Thyroid gland (tissue), 4 donors: ENCODE measurements at places on chromosomes 3 and 15. TPM values are rescaled to one million over a fixed set of nuclear protein-coding genes. Genes with fewer than 3 reads are reported as not detected.

- DNase-seq = no peak
Observed at GRCh38 chr3:110384601-110385000, 687.0 kb upstream of the NECTIN3 start.

GRCh38 chr3:23028294-23028693, 174.8 kb upstream of the UBE2E2 start:
- no peak for DNase-seq

DNA sequence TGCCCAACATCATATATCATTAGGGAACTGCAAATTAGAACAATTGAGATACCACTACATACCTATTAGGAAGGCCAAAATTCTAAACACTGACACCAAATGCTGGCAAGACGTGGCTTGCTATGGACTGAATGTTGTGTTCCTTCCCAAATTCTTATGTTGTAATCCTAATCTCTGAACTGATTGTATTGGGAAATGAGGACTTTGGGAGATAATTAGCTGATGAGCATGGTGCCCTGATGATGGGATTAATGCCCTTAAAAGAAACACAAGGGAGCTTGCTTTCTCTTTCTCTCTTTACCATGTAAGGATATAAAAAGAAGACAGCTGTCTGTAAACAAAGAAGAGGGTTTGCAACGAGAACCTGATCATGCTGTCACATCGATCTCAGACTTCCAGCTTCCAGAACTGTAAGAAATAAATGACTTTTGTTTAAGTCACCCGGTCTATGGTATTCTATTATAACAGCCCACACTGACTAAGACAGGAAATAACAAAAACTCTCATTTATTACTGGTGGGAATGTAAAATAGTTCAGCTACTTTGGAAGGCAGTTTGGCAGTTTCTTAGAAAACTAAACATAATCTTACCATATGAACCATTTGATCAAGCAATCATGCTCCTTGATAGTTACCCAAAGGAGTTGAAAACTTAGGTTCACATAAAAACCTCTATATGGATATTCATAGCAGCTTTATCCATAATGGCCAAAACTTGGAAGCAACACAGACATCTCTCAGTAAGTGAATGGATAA, 458.3 kb upstream of the CBLB start:
- no peak for DNase-seq

GRCh38 chr3:124812291-124813265, 74.6 kb downstream of the ITGB5 start:
- peak; percentile 94 for DNase-seq

DNA sequence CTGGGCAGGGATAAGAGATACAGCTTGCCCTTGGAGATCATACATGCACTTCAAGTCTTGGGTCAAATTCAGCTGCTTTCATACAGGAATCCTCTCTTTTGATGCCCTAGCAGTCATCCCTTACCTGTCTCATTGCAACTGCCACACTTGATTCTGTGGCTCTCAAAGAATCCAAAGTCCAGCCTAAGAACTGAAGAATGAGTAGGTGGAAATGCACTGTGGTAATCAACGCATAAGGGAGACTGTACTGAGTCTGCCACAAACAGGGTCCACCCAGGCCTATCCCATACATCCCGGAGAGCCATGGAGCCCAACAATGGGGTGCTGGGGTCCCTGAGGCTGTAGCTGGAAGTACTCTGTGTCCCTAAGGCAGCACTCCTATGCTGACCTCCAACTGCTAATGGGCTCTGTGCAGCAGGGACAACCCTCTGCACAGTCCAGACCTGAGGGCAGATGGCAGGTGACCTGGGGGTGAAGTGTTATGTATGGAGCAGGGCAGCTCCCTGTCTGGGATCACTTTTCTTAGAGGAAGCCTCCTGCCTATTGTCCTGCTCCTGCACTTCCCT, 1.7 kb upstream of the VPS18 start:
- DNase-seq = no peak

DNA sequence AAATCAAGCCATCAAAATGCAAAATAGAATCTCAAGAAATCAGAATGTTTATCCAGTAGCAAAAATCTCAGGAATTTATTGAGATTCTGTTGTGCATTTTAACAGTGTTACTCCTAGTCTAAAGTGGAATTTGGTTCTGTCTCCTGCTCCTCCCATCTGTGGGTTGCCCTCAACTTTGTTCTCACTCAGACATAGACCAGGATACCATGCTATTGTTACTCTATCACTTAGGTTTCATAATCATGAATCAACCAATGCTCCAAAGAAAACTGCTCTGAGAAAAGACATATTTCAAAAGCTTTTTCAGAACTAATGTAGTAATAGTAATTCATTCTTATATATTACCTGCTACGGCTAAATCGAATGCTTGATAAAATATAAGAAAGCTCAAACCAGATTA, 274.7 kb downstream of the RBMS3 start:
- no peak for DNase-seq

- no peak for DNase-seq
Observed at GRCh38 chr15:87129916-87130315, 1050.2 kb downstream of the AGBL1 start.

DNA sequence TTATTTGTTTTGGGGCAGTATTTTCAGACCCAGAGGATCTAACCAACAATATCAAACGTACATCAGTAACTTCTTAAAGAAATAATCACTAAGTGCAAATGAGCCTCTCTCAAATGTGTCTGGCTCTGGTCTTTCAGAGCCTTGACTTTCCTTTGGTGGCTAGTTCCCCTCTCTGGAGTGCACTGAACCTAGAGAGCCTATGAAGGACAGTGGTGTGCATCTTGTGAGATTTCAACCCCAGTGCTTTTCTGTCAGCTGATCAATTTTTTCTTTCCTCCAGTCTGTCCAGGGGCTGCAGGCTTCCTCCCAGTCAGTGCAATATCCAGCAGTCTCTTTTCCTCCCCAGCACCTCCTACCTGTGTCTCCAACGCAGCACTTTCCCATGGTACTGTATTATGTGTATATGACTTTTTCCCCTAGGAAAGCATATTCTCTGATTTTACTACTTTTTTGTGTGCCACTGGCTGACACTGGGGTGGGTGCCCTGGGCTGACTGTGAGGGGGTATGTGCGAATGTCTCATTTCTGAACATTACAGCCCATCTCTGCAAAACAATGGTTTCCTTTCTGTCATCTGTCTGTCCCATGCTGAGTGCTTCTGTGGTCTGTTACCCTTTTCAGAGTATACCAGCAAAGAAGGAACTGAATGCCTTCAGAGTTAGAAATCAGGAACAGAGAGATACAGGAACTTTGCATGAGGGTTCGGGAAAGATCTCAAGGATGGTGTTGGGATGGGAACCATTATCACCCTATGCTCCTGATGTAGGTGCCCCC, 98.8 kb downstream of the ARPP21 start:
- DNase-seq = no peak

- no peak for DNase-seq
Observed at GRCh38 chr3:63386568-63386967, 108.5 kb downstream of the SYNPR start.

- no peak for DNase-seq
Observed at GRCh38 chr15:82901114-82901805, 51.3 kb downstream of the HOMER2 start.

- no peak for DNase-seq
Observed at GRCh38 chr3:105847452-105847851, 21.4 kb downstream of the CBLB start.

GRCh38 chr3:64410226-64410625, 185.0 kb upstream of the PRICKLE2 start:
- DNase-seq = no peak

GRCh38 chr15:79674124-79674465, 222.7 kb downstream of the MTHFS start:
- no peak for DNase-seq

GRCh38 chr15:45572617-45573016, 14.6 kb upstream of the BLOC1S6 start:
- DNase-seq = no peak

DNA sequence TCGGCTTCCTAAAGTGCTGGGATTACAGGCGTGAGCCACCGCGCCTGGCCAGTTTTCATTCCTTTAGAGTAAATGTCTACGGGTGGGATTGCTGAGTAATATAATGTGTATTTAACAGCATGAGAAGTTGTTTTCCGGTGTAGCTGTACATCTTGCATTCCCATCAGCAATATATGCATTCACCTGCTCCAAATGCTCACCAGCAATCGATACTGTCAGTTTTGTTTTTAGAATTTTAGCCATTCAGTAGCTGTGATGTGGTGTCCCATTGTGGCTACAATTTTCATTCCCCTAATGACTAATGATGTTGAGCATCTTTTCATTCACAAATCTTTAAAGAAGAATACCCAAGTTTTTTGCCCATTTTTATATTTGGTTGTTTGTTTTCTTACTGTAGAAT, 134.8 kb upstream of the RGMA start:
- DNase-seq = no peak

DNA sequence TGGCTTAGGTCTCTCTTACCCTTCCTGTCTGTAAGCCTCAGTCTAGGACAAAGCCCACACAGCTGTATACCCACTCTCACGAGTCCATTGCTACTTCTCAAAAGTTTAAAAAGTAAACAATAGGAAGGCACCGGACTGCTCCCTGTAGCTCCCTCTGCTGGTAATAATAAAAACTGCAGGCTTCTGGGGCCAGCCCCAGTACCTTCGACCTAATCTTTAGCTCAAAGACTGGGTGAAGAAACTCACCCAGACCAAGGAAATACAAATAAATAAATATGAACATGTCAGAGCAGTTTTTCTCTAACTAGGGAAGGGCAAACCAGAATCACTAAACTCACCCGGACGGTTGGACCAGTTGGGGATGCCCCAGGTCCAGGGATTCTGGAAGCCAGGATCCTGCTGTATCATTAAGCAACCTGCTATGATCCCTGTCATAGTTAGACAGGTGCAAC, 5.0 kb downstream of the FAM219B start:
- DNase-seq = peak; percentile 51

- no peak for DNase-seq
Observed at GRCh38 chr3:62757045-62757444, 118.2 kb downstream of the CADPS start.

GRCh38 chr3:37912052-37912733, 50.5 kb downstream of the CTDSPL start:
- DNase-seq = no peak

DNA sequence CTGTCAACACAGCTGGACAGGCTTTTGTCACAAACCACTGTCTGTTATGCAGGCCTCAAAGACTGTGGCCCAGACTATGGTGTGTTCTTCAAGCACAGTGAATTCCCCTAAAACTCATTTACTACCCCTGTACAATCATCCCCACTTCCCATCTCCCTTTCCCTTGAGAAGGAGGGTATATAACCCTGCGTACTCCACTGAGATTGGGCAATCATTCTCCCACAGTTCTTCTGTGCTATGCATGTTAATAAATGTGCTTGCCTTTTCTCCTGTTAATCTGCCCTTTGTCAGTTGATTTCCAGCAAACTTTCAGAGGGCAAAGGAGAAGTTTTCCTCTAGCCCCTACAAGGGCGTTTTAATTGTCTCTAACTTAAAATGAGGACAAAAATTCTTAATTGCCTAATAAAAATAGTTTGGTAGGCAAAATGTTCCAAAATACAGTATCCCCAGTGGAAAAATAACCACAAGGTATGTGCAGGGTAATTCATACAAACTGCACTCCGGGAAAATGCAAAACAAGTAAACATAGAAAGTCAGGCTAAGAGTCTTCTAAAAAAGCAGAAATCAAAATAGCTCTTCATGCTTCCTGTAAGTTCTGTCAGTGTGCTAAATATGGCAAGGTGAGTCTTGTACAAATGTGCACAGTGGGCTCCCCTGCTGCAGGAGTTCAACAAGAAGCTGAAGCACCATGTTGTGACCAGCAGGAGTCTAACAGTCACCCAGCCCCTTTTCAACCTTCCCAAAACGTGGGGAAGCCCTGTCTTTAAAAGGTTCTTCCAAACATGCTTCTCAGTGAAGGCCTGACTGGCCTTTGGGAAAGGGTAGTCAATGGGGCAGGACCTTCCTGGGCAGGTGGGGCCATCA, 10.2 kb downstream of the ATP10A start:
- no peak for DNase-seq

DNA sequence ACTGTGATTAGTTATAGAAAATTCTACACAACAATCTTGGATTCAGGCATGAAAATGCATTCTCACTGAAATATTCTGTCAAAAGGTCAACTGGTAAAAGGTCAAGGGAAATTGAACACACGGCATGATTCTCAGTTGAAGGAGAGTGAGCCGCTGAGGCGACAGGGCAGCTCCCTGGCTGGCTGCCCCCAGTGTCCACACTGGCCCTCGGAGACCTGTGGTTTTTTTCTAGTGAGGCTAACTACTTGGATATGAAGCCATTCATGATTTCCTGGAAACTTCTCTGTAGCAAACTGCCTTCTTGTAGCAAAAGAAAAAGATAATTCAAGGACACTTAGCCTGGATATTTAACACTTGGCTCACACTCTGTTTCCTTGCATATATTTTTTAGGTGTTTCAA, 37.2 kb downstream of the AADACL2 start:
- peak; percentile 75 for DNase-seq

DNA sequence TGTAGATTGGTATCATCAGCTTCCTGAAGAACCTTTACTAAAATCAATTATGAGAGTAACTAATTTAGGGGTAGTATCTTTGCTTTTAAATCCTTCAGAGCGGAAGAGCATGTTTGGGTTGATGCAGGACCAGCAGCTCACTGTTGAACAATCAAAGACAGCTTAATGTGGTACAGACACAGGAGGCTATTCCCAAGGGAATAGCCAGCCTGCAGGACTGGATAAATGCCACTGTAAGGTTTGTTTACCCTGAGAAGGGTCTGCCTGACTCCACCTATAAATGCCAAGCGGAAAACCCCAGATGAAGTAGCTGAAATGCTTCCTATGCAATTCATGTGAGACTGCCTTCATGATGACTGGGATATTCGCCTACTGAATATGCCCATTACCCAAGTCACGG, 16.0 kb upstream of the STAC start:
- no peak for DNase-seq

GRCh38 chr3:24100696-24101402, 155.8 kb downstream of the NR1D2 start:
- DNase-seq = no peak

DNA sequence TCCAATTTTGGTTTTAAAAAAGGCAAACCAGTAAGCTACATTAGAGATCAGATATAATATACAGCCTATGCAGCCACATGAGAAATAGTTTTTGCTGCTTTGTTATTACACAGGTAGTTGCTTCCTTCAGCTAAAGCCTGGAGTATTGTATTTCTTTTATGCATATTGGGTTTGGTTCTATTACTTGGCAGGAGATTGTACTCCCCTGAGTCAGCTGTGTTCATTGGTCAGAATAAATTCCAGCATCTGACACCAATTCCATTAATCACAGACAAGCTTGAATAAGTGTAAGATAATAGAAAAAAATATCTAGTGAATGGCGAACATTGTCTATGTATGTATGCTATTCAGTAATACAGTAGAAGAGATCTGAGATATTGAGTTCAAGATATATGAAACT, 26.1 kb upstream of the ZCWPW2 start:
- no peak for DNase-seq

- DNase-seq = no peak
Observed at GRCh38 chr3:11240496-11240895, 31.7 kb upstream of the ATG7 start.

GRCh38 chr15:43249699-43250203, 17.0 kb downstream of the TGM5 start:
- no peak for DNase-seq

The KCNH8 gene
- total RNA-seq = 1.0 TPM

The SLC51A gene
- not detected for total RNA-seq

The GCNT3 gene
- 2.1 TPM for total RNA-seq

The ASB14 gene
- total RNA-seq = not detected

The FRMD4B gene
- 109 TPM for total RNA-seq

The TNFAIP8L3 gene
- total RNA-seq = 20.7 TPM

The GPR149 gene
- not detected for total RNA-seq
